ENCODE measurements at places on chromosomes 2 and 18.

DNA sequence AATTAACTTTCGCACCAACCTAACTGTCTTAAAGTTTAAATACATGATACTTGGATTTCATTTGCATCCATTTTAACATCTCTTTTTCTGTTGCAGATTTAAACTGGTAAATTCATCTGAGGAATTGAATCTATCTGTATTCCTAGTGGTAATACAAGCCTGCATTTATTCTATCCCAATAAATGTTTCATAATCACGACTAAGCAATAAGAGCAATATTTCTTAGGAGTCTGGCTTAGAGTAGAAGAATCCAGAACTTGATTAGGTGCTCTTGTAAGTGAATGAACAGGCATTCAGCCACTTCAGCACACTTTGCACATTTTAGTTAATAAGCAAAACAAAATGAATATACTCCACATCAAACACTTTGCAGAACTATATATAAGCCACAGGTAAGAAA is 27.0 kb downstream of the MSH6 start:
- DNase-seq = no peak

DNA sequence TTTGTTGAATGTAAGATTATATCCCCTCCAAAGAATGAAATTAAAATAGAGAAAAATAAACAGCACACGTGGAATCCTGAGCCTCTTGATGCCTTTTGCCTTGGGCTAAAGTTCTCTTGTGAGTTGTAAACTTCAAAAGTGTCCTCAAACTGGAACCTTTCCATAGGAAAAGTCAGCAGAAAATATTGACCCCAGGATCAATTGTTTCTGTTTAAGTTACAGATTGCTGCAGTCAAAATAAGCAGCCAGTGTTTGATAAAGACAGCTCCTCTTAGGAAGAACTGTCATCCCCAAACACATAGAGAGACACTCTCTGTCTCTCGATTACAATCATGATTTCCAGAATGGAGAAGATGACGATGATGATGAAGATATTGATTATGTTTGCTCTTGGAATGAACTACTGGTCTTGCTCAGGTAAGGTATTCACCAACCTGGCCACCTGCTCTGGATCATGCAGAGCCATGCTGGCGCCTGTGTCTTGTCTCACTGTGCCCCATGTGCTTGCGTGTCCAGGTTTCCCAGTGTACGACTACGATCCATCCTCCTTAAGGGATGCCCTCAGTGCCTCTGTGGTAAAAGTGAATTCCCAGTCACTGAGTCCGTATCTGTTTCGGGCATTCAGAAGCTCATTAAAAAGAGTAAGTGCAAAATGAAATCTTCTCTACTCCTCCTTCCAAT is at the start of gene SPP2:
Gene SPP2 (plus strand): TSS at position 248 of the 681 bp plus-strand sequence. CDS start 85 bp downstream, at position 333.
- no peak for DNase-seq

- no peak for DNase-seq
These were observed 33.1 kb upstream of the TTC39C start for GRCh38 chr18:23981369-23981980.

GRCh38 chr2:119857742-119858141 is 98.0 kb downstream of the PTPN4 start:
- DNase-seq = no peak

DNA sequence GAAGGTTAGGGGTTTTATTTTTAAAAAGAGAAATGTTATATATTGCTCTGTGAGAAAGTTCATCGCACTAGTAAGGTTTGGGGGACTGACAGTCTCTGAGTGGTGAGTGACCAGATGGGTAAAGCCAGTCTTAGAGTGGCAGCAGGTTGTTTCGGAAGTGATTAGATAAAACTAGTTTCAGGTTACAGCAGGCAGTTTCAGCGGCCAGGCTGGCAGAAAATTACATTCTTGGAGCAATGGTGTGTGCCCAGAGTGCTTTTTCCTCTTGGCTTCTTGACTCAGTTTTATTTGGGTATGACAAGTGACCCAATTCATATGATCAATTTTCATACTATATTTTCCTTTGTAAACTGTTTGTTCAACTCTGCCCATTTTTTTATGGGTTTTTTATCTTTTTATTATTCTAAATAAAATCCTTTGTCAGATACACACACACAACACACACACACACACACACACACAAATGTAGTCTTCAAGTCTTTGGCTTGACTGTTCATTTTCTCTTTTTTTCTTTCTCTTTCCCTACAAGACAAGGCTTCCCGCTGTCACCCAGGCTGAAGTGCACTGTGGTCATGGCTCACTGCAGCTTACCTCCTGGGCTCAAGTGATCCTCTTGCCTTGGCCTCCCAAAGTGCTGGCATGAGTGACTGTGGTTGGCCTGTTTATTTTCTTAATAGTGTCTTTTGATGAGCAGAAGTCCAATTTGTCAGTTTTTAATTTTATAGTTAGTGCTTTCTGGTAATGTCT is 30.9 kb downstream of the RALBP1 start:
- no peak for DNase-seq

GRCh38 chr2:119419803-119420508 is 11.7 kb upstream of the TMEM37 start:
- no peak for DNase-seq

DNA sequence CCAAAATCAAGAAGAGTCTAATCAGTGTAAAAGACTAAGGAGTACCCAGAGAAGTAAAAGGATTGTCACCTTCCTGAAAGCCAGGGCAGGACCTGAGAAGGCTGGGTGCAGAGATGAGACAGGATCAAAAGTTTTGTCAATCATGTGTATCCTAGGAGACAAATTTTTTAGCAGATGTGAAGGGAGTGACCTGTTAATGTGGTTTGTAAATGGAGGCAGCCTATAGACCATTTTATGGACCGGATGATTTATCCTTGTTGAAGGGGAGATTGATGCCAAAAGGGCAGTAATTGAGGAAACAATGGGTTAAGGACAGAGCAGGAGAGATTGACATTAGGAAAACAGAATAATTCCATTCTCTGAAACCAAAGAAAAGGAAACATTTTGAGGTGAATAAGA is 813 bp downstream of the NDC80 start:
- DNase-seq = no peak

- no peak for DNase-seq
These were observed 9.3 kb upstream of the IFIH1 start for GRCh38 chr2:162327806-162328205.

DNA sequence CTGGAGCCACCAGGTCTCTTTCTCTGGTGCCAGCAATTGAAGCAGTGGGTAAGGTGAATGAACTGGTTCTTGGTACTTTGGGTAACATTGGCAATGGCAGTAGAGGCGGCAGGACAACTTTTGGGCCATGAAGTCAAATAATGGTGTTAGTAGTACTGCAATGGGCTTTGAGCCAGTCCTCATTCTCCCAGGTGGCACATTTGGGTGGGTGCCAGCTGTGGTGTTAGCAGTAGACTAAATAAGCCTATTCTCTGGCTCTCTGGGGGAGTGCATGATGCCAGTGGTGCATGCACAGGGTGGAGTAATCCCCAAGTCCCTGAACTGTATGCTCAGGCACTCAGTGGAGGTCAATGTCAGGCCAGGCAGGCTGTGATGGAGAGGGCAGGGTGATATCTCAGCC is 120.2 kb upstream of the LRRTM4 start:
- no peak for DNase-seq

GRCh38 chr2:164664070-164664469 is 42.8 kb upstream of the GRB14 start:
- no peak for DNase-seq

- no peak for DNase-seq
These were observed 773 bp downstream of the MBP start for GRCh38 chr18:77131652-77132368.

DNA sequence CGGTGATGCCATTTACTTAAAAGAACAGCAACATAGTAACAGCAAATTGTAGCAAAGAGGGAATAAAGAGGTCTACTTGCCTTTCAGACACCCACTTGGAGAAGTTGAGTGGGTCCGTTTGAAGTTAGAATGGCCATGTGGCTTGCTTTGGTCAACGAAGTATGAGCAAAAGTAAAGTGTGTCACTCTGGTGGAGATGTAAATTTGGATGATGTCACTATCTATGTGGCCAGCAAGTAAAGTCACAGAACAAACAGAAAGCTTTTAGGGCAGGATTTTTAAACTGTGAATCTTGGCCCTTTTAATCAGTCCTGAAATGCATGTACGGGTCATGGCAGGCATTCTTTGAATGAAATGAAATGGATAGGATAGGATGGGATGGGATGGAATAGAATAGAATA is 120.3 kb downstream of the PAX3 start:
- no peak for DNase-seq

DNA sequence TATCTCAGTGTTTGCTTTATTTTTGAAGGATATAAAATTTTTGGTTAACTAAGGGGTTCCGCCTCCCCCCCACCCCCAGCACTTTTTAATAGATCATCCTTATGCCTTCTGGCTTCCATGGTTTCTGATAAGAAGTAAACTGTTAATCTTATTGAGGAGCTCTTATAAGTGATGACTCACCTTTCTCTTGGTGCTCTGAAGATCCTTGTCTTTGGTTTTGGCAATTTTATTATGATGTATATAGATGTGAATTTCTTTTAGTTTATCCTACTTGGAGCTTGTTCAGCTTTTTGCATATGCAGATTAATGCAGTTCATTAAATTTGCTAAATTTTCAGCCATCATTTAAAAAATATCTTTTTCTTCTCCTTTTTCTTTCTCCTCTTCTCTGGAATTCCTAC is 91.7 kb upstream of the CTAGE1 start:
- no peak for DNase-seq

DNA sequence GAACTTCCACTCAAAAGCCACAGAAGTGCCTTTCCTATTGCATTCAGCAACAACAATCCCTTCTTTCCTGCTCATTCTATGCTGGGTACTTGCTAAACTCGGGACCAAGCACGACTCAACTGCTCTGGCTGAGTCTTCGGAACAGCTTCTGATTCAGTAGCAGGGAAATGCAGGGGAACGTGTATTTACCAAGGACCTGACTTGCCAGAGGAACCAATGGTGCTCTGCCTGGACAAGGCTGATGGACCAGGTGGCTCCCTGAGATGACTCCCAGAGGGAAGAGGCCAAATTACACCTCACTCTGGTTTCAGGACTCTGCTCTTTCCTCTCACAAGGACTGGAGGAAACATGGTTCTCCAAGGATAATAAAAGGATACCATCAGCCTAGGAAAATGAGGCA is 12.2 kb downstream of the CXCR2 start:
- DNase-seq = no peak

DNA sequence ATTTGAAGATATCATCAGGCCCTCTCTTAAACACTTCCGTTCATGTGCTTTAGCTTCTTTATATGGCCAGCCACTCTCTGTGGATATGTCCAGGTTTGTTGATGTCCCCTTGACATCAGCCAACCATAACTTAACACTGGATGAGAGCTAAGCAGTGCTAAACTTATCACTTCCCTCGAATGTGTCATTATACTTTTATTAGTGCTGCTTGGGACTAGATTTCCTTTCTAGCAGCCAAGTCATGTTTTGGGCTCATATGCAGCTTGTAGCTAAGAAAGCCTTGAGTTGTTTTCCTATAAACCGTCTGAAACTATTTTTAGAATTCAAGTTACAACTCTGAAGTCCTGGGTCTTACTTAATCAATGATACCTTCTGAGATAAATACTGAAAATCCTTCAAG is 144.8 kb upstream of the TNP1 start:
- DNase-seq = no peak

DNA sequence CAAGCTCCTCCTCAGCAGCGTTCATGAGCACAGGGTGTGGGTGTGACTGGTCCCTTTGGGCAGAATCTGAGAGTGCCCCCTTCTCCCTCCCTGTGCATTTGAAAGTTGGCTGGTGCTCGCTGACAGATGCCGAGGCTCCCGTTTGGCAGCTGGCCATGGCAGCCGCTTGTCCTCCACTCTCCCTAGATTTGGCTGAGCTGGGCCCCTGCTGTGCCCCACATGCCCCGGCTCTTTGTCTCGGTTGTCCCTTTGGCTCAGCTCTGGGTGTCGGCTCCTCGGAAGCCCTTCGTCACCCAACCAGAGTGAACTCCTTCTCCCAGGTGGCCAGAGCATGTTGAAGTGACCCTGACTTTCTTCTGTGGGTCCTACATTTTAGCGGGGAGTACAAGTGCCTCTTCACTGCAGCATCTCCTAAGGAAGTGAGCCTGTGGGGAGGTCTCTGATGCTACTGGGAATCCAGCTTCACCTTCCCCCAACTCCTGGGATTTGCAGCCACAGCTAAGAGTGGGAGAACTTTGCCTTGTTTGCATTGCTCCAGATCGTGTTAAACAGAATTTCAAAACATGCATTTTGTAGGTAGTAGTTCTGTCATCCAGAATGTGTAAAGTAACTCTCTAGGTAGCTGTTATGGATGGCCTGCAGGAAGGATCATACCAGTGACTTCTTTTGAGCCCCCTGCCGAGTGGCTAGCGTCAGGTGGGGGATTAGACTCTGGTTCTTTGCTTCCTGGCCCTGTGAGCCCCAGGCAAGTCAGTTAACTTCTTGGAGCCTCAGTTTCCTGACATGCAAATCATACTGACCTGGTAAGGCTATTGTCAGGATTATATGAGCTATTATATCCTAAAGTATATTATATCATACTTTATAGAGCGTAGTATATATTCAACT is 24.2 kb downstream of the HPCAL1 start:
- no peak for DNase-seq

DNA sequence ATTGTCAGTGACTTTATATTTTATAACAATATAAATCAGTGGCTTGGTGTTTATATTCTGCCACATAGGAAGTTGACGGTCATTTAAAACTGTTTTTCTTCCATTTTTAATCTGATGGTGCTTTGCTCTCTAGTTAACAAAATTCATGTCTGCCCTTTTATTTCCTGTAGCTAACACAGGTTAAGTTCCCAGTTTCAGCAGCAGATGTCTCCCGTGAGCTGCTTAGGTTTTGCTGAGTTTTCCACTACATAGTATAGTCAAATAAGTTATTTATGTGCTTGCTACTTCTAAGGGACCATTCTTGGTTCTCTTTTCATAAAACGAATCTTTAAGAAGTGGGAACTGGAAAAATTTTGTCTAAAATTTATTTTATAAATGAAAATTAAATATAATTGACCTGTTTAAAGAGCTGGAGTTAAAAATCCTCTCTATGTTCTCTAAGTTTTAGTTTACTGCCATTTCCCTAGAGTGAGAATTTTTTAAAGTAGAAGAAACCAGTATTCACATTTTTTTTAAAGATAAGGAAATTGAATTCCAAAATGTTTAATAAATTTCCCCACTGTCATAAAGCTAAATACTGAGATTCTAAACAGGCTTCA is 20.6 kb downstream of the HTR2B start:
- DNase-seq = no peak

- DNase-seq = no peak
These were observed 262.1 kb downstream of the LPIN1 start for GRCh38 chr2:12008425-12009061.
